ENCODE measurements at places on chromosomes 7 and 10.

DNA sequence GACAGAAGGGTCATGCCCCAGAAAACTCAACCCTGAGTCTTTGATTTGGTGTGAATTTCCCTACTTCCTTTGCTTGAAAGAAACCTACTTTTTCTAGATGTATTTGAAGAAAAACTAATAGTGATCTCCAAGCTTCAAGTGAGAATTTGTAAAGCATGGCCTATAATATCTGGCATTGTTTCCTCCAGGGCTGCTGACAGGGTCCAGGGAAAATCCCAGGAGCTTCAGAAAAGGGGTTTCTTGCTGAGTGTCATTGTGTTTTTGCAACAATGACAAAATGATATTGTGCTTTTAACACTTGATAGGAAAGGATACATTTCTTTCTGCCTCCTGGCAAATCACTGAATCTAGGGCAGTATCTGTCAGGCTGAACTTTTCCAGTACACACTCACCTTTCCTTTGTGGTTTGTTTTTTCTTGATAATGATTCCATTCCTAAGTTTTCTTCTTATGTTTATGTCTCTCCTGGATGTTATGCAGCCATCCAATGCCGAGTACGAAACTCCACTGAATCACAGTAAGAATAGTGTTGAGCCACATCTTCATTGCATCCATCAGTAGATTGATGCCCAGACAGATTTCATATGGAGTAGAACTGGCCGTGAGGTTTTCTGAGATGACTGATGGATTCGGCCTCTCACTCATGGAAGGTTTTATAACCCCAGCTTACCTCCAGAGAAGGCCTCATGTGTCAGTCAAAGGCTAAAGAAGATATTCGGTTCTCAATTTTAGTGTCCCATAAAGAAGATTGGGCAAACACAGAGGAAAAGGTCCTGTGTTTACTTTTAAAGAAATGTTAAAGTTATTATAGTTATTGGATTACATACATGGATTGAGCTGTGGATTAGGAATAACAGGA is 76.9 kb upstream of the STEAP1B start:
- DNase-seq, result no peak

DNA sequence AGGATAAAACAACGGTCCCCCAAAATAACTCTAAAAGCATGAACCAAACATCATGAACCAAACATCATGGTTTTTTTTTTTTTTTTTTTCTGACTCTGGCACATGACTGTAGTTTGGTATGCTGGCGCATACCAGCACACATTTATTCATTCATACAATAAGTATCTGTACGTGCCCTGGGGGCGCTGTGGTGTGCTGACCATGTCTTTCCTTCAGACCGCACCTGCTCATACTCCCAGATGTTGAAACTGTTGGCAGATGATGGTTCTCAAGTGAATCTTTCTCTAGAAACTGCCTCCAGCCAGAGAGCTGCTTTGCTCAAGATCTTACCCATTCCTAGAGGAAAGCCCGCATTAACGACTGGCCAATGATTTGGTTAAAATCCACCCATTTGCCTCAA is 114.7 kb upstream of the ANKRD30A start:
- no peak for DNase-seq

GRCh38 chr10:114508376-114508775 is 104.1 kb upstream of the AFAP1L2 start:
- no peak for DNase-seq

- no peak for DNase-seq
These were observed 336.7 kb upstream of the KLF6 start for GRCh38 chr10:4121502-4122380.

- DNase-seq, result no peak
These were observed 231.6 kb downstream of the VTI1A start for GRCh38 chr10:112678581-112678980.
